Activated T-cell treated with anti-CD3 and anti-CD28 coated beads for 48 hours (primary cell): ENCODE measurements at places on chromosomes 11 and 22.

- DNase-seq, result no peak
Measured at GRCh38 chr11:22151649-22152197, 41.2 kb upstream of the ANO5 start.

- DNase-seq, result no peak
Measured at GRCh38 chr11:117575856-117576255, 221.2 kb downstream of the DSCAML1 start.

GRCh38 chr11:132099692-132100091 is 729.3 kb downstream of the NTM start:
- DNase-seq, result no peak

DNA sequence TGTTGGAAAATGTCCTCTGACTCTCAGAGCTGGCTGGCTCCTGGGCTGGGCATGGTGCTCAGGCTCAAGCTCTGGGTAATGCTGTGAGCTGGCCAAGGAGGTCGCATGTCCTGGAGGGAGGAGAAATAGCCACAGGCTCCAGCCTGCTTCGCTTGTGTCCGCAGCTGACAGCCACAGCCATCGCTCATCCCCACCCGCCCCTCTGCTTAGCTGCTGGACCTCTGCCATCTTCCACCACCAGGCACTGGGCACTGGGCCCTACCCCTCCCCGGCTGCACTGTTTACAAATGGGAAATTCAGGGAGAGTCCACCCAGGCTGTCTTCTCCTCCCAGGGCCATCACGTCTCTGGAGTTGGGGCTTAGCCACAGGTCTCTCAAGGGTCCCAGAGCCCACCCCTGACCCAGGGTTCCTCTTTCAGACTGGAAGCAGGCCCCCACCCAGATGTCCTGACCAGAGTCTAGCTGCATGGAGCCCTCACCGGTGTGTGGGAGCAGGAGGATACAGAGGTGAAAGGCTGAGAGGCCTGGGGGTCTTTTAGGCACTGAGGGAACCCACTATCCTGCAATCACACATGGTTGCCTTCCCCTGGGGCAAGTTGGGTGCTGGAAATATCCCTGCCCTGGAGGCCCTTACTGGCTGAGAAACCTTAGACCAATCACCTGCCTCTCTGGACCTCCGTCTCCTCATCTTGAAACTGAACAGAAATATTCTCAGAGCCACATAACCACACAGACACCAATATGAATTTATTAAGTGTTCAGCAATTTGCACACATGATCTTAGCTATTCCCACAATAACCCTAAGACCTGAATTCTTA is 62.7 kb downstream of the CD82 start:
- no peak for DNase-seq

- no peak for DNase-seq
Measured at GRCh38 chr11:104572279-104572678, 326.0 kb downstream of the CASP12 start.

DNA sequence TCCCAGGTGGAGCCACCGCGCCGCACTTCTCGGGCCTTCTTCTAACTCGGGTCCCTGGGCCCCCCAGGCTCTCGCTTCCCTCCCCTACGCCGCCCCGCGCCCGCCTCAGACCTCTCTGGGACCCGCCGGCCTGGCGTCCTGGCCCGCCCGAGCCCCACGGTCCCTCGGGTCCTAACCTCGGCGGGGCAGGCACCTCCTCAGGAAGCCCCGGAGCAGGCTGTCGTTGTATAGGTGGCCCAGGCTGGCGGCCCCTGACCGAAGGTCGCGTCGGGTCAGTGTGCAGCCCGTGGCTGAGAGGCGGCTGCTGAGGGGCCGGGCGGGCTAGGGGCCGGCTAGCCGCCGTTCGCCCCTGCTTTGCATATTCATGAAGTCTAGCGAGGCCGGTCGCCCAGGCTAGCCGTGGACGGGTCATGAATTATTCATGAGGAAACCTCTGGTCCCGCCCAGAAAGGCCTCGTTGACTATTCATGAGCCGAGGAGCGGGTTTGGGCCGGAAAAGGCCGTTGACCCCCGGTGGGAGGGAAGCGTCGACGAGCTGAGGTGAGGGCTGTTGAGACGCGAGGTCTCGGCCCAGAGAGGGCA is at the start of gene HORMAD2:
Gene HORMAD2, plus strand, starts transcription at position 513 of the 582 bp plus-strand sequence. CDS start 13,489 bp downstream, outside the sequence.
- no peak for DNase-seq

DNA sequence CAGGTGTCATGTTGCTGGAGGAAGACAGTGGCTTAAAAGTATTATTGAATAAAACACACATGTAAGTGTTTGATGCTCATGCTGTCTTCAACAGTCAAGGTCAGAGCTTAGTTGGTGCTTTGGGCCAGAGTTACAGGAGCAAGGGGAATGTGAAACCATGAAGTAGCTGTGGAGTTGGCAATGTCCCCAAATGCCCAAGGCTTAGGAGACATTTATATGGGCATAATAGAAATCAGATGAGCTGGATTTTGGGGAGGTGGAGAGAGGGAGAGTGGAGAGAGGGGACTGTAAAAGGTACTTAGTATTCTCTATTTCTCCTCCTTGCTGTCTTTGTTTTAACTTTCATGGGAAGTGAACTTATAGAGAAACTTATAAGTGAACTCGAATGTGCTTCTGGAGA is 407.8 kb downstream of the ETS1 start:
- DNase-seq, result no peak

- DNase-seq, result no peak
Measured at GRCh38 chr22:43946384-43946667, 8.9 kb upstream of the SAMM50 start.

GRCh38 chr22:37986371-37986770 is 2.0 kb upstream of the SOX10 start:
- DNase-seq, result no peak

DNA sequence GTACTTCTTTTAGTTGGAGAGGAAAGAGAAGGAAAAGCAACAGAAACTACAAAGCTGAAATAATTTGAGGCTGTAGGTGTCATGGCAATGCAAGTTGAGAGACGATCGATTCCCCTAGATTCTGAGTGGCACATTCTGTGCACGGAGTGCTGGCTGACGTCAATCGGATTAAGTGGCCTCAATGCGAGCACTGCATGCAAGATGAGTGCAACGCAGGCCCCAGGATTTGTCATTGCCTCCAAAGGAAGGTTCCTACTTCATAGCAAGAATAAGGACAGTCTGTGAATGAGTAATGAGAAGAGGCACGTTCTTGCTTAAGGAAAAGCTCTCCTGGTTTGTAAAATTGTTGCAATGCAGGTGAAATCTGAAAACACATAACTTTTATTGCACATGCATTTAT is 892.4 kb downstream of the KCNA4 start:
- no peak for DNase-seq

DNA sequence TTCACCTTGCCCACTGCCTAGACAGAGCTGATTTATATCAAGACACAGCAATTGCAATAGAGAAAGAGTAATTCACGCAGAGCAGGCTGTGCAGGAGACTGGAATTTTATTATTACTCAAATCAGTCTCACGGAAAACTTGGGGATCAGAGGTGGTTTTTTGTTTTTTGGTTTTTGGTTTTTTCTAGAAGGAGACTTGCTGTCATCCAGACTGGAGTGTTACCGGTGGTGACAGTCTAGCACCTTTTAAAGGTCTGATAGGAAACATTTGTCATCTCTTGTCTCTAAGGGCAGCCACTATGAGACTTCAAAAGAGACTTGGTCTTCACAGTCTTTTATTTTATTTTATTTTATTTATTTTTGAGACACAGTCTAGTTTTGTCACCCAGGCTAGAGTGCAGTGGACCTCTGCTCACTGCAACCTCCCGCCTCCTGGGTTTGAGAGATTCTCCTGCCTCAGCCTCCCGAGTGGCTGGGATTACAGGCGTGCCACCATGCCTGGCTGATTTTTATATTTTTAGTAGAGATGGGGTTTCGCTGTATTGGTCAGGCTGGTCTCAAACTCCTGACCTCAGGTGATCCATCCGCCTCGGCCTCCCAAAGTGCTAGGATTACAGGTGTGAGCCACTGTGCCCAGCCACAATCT is 19.1 kb downstream of the APOBEC3H start:
- no peak for DNase-seq

GRCh38 chr11:616320-617198 is 809 bp upstream of the IRF7 start:
- no peak for DNase-seq

- DNase-seq, result no peak
Measured at GRCh38 chr11:92550411-92550810, 325.8 kb downstream of the FAT3 start.

GRCh38 chr11:88131764-88132470 is 43.3 kb downstream of the RAB38 start:
- DNase-seq, result no peak

DNA sequence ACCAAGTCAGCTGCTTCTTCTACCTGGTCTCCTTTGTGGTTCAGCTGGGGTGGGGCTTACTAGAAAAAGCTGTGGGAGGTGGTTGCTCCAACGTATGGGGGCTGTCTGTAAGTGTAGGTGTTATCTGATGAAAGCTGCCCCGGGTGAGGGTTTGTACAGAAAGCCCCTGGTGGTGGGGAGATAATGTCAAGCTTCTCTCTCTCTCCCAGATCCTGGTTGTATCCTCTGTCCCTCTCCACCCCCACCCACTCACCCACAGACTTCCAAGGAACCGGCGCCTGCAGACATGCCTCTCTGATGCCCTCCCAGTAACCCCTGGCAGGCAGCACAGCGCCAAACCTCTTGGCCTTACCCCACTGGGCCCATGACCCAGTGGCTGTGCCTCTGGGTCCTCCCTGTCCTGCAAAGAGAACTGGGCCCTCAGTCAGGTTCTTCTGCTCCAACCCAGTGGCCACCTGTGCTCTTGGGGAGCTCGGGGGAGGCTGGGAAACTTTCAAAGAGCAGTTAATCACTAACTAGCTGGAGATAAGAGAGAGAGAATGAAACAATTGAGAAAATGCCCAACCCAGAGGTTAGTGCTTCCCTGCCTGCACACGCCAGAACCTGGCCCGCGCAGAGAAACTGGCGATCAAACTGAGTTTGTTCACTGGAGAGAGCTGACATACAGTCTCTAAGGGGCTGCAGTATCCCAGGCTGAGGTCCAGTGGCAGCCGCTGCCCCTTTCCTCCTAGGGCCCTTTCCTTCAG is 20.4 kb upstream of the EHF start:
- no peak for DNase-seq

GRCh38 chr11:20274031-20274430 is 89.5 kb upstream of the HTATIP2 start:
- DNase-seq, result no peak

DNA sequence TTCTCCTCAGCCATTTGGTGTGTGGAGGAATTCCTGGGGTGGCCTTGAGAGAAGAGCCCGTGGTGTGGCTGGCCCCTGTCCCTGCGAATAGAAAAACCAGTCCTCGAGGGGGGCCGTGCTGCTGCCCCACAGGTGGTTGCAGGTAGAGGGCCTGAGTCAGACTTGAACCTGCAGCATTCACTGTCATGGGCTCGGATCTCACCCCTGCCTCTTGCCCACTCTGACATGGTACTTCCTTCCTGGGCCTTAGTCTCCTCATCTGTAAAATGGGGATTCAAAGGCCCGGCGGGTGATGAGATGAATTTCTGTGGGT is 19.4 kb downstream of the TRMU start:
- DNase-seq, result no peak

GRCh38 chr11:2466069-2466801 is 21.4 kb downstream of the KCNQ1 start:
- no peak for DNase-seq

DNA sequence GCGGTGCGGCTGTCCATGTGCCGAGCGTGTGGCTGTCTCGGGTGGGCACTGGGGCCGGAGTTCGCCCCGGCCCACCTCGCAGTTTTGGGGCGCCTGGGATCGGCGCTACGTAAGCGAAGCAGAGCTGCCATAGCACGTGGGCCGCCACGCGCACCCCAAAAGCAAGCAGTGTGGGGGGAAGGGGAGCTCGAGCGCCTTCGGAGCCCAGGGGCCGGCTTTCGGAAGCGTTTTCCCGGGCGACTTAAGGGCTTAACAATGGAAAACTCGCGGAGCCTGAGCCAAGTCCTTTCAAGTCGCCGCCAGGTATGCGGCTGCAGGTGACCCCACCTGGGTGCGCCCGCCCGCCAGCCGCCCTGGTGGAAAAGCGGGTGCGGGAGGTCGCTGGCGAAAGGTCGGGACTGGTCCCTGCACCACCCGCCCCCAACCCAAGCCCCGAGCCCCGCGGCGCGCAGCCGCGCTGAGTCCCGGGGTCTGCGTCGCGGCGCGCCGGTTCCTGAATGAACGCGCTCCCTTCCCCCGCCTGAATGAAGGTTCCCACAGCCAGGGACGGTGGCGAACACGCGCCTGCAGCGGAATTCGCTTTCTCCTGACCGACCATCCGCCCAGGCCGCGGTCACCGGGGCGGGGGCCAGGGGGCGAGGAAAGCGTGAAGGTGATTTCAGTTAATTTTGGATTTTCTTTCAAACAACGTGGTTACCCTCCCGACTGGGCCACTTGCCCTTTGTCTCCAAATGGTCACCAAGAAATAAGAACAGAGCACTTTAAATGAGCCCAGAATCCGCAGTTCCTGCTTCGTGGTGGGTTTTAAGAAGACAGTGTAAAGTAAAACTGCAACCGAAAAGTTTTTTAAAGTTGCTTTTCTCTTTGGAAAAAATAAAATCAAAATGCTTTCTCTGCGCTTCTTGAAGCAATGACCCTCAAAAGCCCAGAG is 2.8 kb upstream of the CCND1 start:
- DNase-seq, result no peak

DNA sequence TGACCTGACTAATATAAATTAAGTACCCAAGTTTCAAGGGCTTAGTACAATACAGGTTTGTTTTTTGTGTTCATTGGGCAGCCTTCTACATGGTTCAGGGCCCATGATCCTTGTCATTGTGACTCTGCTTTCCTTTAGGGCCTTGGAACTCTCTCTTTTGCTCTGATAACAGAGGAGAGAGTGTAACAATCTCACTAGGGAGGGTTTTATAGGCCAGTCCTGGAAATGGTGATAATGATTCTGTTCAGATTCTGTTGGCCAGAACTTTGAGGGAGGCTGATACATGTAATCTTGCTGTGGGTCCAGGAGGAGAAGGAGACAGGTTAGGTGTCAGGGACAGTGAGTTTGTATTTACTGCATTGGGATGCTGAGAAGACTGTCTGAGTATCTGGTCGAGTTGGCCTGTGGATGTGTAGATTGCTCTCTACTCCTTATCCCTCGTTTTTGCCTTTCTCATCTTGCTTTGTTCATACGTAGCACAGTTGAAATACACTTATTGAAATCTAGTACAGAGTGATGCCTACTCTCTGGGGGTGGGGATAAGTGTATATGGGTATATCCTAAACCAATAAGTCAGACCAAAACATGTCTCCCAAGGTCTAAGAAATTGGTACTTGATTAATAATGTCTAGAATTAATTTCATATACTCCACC is 37.5 kb upstream of the HEPHL1 start:
- DNase-seq, result no peak

- DNase-seq, result no peak
Measured at GRCh38 chr22:30250039-30250565, 3.5 kb upstream of the LIF start.
